ENCODE measurements at places on chromosomes 6 and 20.

- DNase-seq = peak; percentile 21
Observed at GRCh38 chr6:49550492-49551077, at the start of gene C6orf141. Gene C6orf141, plus strand, starts transcription at chr6:49550668. Its CDS starts 125 bp downstream, at chr6:49550793.

GRCh38 chr6:84515067-84515466 is 249.3 kb downstream of the TBX18 start:
- no peak for DNase-seq

GRCh38 chr6:137552146-137552545 is 58.0 kb upstream of the OLIG3 start:
- DNase-seq = no peak

DNA sequence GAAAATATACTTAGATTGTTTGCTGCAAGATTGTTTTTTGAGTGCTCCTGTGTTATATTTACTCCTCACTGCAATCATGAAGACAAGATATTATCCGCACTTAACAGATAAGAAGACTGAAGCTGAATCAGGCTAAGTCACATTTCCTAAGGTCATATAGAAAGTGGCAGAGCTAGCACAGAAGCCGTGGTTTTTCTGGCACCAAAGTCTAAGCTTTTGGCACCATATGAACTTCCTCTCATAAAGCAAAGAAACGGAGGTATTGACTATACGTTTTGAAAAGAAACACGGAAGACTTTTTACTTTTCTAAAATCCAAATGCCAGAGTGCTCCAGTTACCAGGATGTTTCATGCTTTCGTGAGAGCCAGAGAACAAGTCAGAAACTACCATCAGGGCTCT is 9.3 kb upstream of the DTD1 start:
- DNase-seq = no peak

DNA sequence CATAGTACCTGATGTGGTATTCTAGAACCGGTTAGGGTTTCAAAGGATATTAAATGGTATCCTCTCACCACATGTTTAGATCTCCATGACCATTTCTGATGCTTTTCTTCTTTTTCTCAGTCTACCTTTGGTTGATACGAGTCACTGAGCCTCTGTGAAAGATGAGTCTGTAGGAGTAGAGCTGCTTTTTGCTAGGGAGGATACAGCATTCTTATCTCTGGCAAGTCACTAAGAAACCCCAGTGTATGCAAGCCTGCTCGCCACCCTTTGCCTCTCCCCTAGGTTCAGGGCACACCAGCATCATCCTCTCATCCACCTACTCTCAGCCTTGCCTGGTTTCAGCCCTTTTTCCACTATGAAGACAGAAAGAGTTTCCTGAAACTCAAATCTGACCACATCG is 89.9 kb downstream of the MTFR2 start:
- no peak for DNase-seq

DNA sequence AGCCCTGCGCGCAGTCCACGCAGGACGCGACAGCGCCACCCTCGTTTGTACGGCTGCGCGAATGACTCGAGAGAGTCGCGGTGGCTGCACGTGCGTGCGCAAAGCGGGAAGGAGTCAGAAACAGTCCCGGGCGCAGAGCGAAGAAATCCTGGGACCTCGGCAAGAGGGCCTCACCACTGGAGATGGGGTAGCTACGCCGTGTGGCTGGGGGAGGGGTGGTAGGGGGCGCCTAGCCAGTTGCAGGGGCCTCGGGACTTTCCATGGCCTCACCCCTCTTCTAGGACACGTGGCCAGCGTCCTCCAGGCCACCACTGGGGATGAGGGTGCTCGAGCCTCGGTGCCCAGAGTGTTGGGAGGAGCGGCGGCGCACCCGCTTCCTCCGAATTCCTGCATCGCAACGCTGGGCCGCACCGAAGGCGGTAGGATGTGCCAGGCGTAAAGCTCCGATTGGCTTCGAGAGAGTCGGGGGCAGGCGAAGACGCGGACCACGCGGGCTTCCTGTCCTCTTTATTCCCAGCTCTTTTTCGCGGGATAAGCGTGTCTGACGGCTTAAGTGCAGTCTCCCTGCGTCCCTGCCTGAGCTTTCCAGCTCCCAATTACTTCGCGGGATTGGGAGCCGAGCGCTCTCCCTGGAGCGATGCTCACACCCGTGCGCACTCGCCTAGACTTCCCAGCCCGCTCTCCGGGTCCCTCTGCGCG is 38.7 kb downstream of the NCR2 start:
- peak; percentile 21 for DNase-seq

GRCh38 chr20:35277531-35278395 is at the start of gene MMP24OS:
Gene MMP24OS, minus strand, starts transcription at chr20:35278122. Its CDS starts 193 bp downstream, at chr20:35277929.
- DNase-seq = peak; percentile 87

DNA sequence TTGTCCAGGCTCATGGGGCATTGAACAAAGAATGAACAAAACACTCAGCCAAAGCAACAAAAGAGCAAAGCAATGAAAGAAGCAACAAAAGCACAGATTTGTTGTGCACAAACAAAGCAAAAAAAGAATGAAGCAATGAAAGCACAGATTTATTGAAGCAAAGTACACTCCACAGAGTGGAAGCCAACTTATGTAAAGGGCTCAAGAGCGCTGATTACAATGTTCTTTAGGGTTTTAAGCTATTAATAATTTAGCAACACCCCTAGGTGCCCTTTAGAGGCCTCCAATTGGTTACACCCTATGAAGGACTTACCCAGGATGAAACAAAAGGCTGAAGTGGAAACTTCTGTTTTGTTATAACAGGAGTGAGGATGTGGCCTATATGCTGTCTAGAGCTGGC is 179.2 kb upstream of the PROKR2 start:
- DNase-seq = no peak

DNA sequence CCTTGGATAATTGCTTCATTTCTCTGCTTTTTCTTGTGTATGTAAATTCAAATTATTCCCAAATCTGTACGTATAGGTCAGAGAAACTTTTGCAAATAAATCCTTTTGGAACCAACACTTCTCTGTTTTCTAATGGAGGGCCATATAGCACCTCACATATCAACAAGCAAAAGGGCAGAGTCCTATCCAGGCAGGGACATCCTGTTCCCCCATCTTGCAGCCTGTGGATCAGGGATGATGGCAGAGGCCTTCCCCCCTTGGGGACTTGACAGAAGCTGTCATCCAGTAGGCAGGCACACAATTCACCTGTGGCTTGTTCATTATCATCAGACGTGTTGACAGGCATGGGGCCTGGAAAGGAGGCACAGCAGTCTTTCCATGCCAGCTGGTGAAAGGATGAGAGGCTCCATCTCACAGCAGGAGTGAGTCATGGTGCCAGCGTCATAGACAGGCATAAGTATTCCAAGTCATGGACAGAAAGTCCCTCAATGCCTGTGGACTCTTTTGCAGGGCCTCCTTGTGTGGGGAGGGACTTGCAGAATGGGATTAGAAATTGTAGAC is 31.8 kb upstream of the PLEKHG1 start:
- DNase-seq = no peak

Measured in endothelial cell (in vitro differentiated cells).